ENCODE measurements at places on chromosomes 6 and 20. TPM values are rescaled to one million over a fixed set of nuclear protein-coding genes. Genes with fewer than 3 reads are reported as not detected.

Gene SAPCD1
- 0.33 TPM for total RNA-seq

Gene TSPO2
- not detected for total RNA-seq

DNA sequence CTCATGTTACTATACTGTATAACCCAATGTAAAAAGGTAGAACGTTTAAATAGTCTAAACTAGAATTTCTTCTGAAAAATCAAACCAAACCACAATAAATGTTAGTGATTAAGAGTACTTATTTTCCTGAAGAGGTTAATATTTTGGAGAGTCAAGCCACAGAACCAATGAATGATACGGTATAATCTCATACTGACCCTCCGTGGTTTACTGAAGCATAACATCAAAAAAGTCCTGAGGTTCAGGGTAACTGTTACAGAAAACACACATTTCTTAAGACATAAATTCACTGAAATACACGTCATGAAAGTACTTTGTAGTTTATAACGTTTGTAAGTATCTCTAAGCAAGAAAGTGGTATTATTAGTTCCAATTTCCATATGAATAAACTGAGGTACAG is 28.9 kb downstream of the ESF1 start:
- no peak for DNase-seq

Gene SMPDL3A
- 4.5 TPM for total RNA-seq

DNA sequence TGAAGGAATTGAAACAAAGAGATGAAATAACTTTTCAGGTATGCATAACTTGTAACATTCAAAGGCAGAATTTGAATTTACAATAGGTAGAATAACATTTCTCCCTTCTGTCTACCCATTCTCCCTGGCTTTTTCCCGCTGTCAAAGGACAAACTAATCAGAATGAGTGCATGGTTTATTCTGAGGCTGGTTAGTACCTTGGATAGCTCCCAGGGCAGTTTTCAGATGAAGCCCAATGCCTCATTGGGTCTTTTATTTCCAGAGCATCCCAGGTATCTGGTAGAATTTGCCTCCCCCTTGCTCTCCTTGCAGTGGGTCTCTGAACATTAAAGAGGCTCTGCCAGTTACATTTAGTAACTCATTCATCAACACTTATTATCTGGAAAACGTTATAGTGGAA is 665.5 kb downstream of the BCKDHB start:
- DNase-seq = peak; percentile 24

Gene JAG1
- 236 TPM for total RNA-seq

Gene GPR63
- total RNA-seq = 1.8 TPM

Gene CCN6
- 8.2 TPM for total RNA-seq

Gene DNAH8
- 0.02 TPM for total RNA-seq

Gene NHLRC1
- total RNA-seq = 2.1 TPM

DNA sequence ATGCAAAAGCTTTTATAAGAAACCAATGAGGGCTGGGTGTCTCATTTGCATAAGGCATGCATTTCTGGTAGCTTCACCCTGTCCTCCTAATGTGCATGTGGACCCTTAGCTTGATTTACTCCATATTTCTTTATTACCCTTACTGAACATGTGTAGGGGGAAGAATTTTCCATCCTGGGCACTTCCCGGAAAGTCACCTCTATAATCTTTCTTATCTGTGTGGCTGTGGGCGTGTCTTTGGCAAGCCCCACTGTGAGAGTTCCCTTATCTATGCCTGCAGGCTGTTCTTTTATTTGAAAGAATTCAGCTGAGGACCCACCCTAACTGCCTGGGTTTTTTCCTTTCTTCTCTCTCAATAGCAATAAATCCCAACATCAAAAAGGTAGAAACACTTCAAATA is 627.8 kb downstream of the DOK5 start:
- DNase-seq = no peak

DNA sequence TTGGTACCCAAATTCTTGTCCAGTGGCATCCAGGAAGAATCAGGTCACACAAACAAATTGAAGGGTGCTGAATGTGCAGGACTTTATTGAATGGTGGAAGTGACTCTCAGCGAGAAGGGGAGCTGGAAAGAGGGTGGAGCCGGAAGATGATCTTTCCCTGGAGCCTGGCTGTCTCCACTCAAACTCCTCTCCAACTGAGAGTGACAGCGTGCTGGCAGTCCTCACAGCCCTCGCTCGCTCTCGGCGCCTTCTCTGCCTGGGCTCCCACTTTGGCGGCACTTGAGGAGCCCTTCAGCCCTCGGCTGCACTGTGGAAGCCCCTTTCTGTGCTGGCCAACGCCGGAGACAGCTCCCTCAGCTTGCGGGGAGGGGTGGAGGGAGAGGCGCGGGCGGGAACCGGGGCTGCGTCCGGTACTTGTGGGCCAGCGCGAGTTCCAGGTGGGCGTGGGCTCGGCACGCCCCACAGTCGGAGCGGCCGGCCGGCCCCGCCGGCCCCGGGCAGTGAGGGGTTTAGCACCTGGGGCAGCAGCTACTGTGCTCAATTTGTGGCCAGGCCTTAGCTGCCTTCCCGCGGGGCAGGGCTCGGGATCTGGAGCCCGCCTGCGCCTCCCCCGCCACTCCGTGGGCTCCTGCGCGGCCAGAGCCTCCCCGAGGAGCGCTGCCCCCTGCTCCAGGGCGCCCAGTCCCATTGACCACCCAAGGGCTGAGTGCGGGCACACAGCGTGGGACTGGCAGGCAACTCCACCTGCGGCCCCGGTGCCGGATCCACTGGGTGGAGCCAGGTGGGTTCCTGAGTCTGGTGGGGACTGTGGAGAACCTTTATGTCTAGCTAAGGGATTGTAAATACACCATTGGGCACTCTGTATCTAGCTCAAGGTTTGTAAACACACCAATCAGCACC is 26.7 kb upstream of the MBOAT1 start:
- DNase-seq = no peak

Gene CNBD2
- 2.4 TPM for total RNA-seq

Gene LTA
- total RNA-seq = not detected

- no peak for DNase-seq
Observed at GRCh38 chr20:38108986-38109541, 56.0 kb downstream of the TGM2 start.

Gene GABRR1
- total RNA-seq = not detected

Gene KHDC1L
- total RNA-seq = not detected

DNA sequence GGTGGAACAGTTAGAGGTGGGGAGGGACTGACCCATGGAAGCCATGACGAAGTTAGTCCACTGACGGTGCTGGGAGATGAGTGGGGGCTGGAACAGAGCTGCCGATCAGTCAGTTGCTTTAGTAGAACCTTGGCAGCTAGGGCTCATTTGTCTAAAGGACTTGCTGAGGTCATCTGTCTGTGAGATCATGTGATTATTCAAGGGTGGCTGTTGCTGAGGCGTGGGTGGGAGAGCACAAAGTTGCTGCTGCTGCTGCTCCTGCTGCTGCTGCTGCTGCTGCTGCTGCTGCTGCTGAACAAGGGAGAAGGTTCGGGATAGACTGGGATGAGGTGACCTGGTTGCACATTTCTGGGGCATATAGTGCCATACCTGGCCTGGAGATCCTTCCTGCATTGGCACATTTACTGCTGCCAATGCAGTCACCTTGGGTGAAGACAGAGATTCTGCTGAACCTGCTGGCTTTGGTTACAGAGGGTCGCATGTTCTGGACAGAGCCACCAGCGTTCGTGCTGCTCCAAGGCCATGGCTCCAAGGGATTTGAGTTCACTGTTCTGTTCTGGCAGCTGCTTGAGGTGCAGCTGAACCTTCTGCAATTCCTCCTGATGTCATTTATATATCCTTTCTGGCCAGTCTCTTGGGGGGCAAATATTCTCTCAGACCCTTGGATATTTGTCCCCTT is 840.5 kb downstream of the HACE1 start:
- DNase-seq = no peak

DNA sequence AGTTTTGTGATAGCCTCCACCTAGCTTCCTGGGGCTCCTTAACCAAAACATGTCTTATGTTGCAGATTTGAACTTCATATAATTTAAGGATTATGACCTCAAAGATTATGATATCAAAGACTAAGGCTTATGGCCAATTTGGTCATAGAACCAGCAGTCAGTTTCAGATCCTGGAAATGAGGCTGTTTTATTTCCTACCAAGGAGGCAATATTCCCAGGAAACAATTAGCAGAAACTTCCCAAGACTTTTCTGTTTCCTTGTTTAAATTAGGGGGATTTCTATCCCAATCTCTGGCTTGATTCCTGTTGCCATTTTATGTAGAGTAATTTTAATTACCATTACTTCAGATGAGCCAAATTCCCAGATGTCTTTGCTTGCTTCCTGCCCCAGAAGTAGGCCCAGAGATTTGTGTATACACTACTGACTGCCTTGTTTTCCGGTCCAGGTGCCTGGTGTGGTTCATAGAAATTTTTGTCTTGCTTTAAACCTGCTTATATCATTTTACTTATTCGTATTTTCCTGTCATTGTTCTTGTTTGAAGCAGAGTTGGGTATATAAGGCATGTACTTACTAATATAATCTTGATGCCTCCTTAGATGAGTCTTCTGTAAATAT is 119.2 kb upstream of the TMEM170B start:
- no peak for DNase-seq

Gene HLA-DQB1
- total RNA-seq = 0.17 TPM

- DNase-seq = no peak
Observed at GRCh38 chr6:159830501-159831372, 30.7 kb downstream of the PNLDC1 start.

Gene VGLL2
- not detected for total RNA-seq

DNA sequence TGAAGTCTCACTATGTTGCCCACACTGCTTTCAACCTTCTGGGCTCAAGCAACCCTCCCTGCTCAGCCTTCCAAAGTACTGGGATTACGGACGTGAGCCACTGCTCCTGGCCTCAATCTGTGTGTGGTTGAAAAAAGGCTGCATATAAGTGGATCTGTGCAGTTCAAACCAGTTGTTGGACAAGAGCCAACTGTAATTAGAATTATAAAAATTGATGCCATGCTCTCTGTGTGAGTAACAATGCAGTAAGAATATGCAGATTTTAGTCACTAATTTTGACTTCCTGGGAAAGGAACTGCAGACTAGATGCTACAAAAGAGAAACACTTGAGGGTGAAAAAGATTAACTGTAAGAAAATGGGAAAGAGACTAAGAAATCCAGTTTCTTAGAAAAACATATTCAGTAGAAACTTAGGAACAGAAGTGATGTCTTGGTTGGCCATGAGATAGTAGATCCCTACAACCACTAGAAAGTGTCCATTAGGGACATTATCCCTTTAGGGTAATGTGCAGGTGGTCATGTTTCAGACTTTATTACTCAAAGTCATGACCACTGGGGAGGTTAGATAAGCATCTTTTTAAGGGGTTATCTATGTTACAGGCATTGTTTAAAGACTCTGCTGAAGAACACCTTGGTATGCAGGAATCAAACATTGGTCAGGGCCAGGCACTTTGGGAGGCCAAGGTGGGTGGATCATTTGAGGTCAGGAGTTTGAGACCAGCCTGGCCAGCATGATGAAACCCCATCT is 26.3 kb downstream of the ITCH start:
- no peak for DNase-seq

DNA sequence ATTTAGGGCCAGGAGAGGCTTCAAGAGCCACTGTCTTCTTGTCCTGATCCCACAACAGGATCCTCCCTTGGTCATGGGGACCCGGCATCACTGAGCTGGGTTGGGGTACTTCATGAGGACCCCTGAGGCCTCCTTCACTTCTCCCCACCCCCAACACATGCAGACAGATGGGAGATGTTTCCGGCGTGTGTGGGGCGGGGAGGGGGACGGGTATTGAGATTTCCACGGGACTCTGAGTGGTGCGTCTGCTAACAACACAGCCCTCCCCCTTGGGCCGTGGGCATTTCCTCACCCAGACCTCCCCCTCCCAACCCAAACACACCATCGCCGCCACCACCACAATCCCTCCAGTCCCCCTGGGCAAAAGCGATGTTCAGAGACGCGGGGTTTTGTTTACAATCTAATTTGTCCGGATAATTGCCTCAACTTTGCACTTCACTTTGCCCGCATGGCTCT is 906 bp upstream of the FOXP4 start:
- no peak for DNase-seq

Gene EGFL8
- 0.50 TPM for total RNA-seq

Gene ARFGEF2
- 32.7 TPM for total RNA-seq

Gene BPIFB4
- total RNA-seq = not detected

Gene TINAG
- total RNA-seq = not detected

DNA sequence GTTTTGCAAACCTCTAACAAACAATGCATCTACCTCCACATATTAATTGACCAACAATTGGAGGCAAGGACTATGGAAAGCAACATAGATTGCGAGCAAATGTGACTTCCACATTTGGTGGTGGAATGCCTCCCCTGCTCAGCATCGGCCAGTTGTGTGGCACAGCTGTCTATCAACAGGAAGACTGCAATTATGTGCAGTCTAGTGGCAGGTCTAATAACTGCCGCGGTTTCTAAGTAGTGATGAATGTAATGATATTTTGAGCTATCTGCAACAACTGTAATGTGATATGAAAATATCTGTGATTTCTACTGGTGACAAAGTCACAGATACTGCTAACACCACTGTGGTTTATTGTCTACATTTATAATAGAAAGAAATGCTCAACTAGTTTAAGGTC is 56.8 kb downstream of the NCR2 start:
- no peak for DNase-seq

GRCh38 chr6:158869826-158870648 is 50.9 kb upstream of the EZR start:
- DNase-seq = peak; percentile 99

Gene PTCRA
- total RNA-seq = not detected

Gene BPI
- not detected for total RNA-seq

DNA sequence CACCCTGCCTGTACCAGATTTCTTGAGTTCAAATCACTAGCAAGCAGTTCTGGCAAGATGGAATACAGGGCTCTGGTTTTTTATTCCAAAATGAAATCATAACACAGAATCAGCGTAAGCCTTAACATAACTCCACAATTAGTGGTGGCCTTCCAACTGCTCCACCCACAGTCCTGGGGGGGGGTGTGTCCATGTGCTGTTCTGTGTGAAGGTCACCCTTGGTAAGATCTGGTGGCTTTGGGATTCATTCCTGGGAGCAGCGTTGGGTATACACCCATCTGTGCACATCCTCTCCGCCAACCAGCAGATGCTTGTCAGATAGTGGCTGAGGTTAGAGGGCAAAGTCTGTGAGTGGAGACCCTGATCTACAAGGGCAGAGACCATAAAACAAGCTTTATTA is 49.9 kb upstream of the CD83 start:
- DNase-seq = no peak

Gene SLC16A10
- total RNA-seq = not detected
